Stimulated activated CD8-positive, alpha-beta memory T cell treated with anti-CD3 and anti-CD28 coated beads, Interleukin-7, amount 100 ng/mL, for 1 hour (primary cell): ENCODE measurements at places on chromosomes 7 and 10.

- no peak for DNase-seq
Observed at GRCh38 chr10:58268454-58268945, 462 bp upstream of the CISD1 start.

GRCh38 chr10:112426111-112426510 lies 20.6 kb downstream of the ZDHHC6 start:
- no peak for DNase-seq

DNA sequence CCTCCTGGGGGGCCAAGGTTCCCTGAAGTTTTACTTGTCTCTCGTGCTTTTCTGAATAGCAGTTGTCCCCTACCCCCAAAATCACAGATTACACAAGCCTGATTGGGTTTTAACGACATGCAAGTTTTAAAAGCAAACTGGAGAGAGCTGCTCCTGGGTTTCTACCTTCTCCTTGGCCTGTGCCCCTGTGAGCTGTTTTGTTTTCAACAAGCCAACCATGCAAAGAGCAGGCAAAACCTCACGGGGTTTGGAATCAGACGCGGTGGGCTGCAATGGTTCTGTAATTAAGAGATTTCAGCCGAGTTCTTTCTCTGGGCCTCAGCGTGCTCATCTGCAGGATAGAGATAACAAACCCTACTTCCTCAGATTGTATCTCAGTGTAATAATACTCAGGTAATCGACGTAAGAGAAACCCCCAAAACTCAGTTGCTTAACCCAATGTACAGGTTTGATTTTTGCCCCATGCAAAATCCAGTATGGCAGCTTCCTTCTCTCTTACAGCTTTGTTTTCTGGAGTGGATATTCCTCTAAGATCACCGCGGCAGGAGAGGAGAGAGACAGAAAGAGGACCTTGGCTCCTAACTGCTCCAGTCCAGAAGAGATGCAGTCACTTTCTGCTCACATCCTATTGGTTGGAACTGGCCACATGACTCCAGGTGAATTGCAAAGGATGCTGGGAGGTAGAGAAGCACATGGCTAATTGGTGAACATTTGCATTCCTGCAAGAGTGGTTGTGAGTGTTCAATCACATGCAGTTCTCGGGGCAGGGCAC lies 42.0 kb downstream of the MYL10 start:
- no peak for DNase-seq

GRCh38 chr10:75658915-75659314 lies 227.5 kb downstream of the LRMDA start:
- no peak for DNase-seq

DNA sequence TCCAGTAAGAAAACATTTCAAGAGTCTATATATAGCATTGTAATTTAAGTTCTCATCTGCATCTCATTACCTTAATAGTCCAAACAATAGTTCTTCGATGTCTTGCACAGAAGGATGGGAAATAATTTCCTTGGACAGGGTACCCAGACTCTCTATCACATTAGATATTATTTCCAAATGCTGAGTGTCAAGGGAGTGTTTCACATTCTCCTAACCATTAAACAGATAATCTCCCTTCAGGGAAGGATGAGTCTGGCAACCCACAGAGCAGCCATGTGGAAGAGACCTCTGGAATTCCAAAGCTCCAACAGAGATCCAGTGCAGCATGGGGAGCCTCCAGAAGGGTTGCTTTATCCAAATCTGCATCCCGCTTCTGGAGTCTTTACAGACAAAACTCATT lies 89.6 kb downstream of the FZD1 start:
- no peak for DNase-seq

GRCh38 chr7:80136261-80137055 lies 1.8 kb downstream of the GNAI1 start:
- no peak for DNase-seq

- no peak for DNase-seq
Observed at GRCh38 chr7:150722431-150722931, 6.1 kb downstream of the GIMAP1 start.

GRCh38 chr7:114062810-114063209 lies 144.0 kb upstream of the PPP1R3A start:
- no peak for DNase-seq

DNA sequence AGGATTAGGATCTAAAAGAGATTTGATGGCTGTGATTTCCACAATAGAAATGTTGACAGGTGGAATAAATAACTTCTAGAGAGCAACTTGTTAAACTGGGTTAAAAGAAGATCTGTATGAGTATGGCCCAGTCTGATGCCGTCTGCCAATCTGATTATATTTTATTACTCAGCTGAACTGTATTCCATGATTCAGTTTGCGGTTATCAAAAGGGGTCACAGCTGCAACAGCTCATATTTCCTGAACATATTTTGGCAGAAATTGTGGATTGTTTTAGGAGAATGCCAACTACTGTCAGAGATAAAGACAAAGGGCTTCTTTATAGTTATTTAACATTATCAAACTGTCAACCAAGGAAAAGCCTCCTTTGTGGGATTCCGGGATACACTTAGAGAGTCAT lies 244.8 kb upstream of the MINDY3 start:
- DNase-seq: no peak

DNA sequence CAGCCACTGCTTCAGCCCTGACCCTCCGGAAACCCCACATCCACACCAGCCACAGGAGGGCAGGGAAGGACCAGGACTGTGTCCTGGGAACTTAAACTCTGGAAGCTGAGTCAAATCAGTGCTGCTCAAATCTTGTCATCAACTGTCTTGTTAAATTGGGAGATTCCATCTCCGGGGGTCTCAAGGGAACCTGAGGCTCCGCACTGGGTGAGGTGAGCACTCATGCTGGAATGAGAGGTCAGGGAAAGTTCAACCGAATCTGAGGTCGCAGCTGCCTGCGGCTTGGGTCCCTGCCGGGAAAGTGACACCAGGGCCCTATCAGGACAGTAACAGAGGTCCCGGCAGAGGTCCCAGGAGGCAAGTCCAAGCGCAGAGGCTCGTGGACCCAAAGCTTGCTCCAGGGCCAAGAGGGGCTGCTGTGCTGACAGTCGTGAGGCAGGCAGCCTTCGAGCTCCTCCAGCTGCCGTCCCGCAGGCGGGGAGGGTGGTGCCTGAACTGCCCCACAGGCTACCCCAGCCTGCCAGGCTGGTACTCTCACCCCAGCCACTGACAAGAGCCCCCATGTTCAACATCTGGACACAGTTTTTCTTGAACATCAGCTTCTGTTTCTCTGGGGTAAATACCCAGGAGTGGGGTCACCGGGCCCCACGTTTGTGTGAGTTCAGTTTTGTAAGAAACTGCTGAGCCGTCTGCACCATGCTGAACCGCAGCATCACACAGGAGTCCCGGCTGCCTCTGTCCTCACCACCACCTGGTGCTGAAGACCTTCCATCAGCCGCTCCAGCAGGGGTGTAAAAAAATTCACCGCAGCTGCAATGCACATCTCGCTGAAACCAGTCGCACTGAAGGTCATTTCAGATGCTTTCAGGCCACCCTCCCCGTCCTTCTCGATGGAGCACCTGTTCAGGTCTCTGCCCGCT lies 101.0 kb downstream of the DIP2C start:
- DNase-seq: no peak

- DNase-seq: no peak
Observed at GRCh38 chr10:51198170-51198569, 123.9 kb downstream of the PRKG1 start.

DNA sequence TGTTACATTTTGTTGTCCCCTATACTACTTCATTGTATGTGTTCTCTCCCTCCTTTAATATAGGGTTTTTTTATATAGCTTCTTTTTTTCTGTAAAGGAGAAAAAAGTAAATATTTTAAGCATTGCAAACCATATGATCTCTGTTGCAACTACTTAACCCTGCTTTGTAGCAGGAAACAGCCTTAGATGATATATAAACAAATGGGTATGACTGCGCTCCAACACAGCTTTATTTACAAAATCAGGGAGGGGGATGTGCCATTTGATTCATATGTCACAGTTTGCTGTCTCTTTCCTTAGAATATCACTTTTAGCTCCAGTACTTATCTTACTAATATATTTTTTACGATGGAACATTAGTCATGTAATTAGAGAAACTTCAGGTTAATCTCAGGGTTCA lies 155.2 kb upstream of the GNAI1 start:
- no peak for DNase-seq

DNA sequence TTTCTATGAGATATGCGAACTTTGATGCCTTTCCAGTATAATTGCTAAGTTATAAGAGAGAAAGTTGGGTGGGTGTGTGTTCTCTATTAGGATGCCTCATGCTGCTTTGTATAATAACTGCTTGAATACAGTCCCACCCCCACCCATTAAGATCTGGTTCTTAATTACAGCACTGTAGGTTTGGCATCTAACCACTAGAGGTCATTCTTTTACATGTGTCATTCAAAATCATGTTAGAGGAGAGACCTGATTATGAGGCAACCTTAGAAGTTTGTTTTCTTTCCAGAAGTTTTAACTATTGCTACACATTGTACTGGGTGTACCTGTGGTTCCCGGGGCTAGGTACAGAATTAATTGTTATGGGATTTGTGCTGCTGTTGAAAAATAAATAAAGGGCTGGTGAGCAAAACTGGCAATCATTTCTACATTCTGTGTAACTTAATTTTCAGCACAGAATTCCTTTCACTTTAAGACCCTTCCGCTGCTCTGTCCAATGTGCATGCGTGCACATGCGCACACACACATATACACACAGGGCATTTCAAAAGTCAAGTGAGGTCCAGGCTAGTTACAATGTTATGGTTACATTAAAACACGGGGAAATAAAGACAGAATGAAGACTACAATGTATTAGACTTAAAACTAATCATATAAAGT lies 1156.3 kb downstream of the SORCS3 start:
- DNase-seq: no peak

GRCh38 chr10:79147796-79148451 lies 79.2 kb downstream of the ZMIZ1 start:
- no peak for DNase-seq

DNA sequence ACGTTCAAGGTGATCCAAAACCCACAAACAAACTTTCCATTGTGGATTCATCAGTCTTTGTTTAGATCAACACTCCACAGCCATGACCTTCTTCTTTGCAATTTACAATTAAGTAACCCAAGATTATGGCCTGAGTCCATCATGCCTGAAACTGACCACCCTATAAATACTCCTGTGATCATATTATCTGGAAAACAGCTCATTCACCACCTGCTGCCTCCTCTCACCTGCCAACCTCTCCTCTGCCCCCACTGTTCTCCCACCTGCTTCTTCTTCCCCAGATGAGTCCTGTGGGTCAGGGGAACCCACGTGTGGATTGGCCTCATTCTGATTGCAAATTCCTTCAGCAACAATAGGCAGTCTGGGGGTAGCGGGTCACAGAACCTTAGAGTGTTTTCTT lies 81.4 kb downstream of the ABLIM1 start:
- DNase-seq: no peak

DNA sequence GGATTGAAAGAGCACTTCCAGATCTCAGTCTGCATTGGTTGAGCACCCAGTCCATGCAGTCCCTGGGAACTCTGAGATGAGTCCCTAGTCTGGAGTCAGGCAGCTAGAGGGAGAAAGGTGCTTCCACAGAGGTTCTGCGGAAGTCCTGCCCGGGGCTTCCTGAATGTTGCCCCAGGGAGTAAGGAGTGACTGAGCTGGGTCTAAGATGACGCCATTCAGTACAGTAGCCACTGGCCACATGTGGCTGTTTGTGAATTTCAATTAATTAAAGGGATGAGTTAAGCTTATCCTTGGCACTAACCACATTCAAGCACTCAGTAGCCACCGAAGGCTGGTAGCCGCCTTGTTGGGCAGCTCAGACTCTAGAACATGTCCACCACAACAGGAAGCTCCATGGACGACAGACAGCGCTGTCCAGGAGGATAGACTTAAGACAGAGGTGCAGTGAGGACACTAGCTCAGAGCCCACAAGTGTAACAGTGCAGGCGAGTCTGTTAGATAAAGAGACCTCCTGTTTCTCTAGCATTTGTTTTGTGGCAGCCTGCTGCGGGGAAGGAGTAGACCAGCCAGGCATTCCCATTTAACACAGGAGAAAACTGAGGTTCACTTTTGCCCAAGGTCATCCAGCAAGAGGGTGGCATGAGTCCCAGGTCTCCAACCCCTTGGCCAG lies 101.6 kb upstream of the PPIF start:
- no peak for DNase-seq

- peak; percentile 37 for DNase-seq
Observed at GRCh38 chr10:5283305-5284158, 81.2 kb upstream of the UCN3 start.

DNA sequence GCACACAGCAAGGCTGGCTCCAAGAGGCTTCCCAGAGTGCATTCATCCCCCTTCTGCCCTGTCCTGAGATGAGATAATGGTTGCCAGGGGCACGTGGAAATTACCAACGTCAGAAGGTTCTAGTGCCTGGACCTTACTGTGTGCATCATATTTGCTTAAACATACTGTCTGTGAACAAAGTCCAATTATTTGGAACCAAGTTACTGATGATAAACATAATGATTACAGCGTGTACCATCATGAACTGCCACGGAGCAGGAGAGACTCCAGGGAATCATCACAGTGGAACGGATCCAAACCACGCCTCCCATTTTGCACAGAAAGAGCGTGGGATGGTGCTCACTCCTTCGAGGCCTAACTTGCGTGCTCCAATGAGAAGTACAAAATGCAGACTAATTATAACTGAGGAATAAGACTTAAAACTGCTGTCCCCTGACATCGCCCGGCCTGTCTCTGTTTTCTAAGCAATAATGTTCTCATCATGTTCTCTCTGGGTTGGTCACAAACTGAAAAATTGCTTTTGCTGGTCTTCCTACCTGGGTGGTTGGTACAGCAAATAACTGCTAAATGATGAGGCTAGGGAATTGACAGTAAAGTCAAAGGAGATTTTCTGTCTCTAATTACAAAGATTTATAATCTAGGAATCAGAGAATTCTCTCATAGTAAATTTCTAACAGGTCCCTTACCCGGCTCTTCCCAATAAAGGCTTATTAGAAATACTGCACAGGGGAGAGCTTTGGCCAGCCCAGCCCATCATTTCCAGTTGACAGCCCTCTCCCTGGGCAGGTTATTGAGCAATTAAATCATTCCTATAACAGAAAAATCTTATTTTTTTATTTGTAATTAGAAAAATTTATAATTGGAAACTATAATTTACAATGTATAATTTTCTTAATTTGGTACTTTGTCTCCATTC lies 182.2 kb downstream of the CAMK1D start:
- DNase-seq: no peak

- DNase-seq: no peak
Observed at GRCh38 chr10:54905578-54906192, 104.7 kb upstream of the PCDH15 start.

DNA sequence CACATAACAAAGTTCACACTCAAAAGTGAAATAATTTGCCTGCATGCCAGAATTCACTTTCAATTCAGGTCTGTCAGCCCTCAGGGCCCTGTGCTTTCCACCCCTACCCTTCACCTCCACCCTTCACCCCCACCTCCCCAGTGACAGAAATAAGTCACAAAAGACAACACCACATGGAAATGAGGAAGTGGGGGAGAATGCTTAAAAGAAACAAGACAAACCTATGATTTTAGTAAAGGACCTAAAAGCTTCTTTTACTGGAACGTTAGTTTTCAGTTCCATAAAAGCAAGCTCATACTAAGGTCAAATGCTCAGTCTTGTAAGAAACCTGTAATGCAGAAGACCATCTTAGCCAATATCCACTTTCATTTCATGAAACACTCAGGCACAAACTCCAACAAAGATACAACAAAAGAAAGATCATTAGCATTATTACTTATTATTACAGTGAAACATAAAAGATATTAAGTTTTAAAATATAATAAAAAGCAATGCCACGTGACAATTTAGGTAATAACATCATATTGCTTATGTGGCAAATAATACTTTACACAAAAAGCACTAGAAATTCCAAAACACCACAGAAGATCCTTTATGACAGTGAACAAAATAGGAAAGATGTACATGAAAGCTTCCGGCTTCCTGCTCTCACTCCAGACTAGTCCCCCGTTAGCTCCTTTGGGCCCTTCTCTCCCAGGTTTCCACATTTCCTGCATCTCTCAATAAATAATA lies 112.1 kb downstream of the LMBR1 start:
- no peak for DNase-seq
